CD8-positive, alpha-beta T cell (primary cell): ENCODE measurements at places on chromosomes 1 and 21.
A peak's percentile ranks its signal among the peaks of the same experiment; 100 is the strongest.

GRCh38 chr1:67740543-67740942, 55.5 kb downstream of the GADD45A start:
- DNase-seq = no peak

- no peak for DNase-seq
Measured at GRCh38 chr1:211009944-211010343, 124.0 kb downstream of the KCNH1 start.

- peak; percentile 50 for DNase-seq
Measured at GRCh38 chr21:38159355-38159754, 97.4 kb upstream of the KCNJ15 start.

GRCh38 chr1:193411714-193412113, 225.3 kb upstream of the B3GALT2 start:
- DNase-seq = peak; percentile 17

GRCh38 chr1:39575191-39576015, 1.2 kb downstream of the PABPC4 start:
- DNase-seq = peak; percentile 74

GRCh38 chr1:31751822-31752241, 12.3 kb downstream of the ADGRB2 start:
- no peak for DNase-seq

DNA sequence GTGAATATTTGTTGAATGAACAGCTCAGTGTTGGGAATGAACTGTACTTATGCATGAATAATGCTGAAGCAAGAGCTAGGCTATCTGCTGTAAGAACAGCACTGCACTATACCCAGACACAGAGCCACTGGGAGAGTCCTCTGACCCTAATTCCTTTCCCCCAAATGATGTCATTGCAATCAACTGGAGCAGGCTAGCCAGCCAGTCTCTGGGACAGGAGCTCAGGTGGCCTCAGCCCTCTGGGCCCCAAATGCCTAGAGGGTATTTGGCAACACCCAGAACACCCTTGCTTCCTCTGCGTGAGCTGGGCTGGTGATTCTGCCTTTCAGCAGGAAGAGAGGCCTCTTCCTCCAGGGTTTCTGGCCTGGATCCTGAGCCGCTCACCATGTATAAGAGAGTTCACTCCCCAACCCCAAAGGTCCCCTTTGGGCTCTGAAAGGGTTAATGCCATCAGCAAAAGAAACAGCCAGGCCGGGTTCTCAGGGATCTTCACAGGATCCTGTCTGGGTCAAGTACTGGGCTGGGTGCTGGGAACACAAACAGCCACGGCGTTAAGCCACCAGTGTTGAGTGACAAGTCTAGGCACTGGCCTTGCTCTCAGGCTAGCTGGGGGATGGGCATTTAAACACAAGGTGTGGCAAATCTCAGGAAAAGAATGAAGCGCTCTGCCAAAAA, 3.7 kb upstream of the PADI4 start:
- DNase-seq = no peak

DNA sequence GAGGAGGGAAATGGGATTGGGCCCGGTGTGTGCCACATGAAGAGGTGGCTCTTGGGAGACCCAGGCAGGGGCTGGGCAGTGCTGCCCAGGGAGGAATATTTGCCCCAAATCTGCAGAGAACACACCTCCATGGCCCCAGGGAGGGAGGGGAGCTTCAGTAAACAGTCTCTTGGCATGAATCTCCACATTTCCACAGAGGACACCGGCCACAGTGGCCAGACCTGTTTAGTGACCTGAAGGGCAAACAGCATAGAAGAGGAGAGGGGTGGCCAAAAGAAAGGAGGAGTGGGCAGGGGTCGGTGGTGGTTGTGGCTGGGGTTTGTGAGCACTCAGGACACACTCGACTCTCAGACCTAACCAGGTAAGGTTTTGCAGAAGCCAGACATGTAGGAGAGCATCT, 54.0 kb upstream of the IFFO2 start:
- DNase-seq = no peak

DNA sequence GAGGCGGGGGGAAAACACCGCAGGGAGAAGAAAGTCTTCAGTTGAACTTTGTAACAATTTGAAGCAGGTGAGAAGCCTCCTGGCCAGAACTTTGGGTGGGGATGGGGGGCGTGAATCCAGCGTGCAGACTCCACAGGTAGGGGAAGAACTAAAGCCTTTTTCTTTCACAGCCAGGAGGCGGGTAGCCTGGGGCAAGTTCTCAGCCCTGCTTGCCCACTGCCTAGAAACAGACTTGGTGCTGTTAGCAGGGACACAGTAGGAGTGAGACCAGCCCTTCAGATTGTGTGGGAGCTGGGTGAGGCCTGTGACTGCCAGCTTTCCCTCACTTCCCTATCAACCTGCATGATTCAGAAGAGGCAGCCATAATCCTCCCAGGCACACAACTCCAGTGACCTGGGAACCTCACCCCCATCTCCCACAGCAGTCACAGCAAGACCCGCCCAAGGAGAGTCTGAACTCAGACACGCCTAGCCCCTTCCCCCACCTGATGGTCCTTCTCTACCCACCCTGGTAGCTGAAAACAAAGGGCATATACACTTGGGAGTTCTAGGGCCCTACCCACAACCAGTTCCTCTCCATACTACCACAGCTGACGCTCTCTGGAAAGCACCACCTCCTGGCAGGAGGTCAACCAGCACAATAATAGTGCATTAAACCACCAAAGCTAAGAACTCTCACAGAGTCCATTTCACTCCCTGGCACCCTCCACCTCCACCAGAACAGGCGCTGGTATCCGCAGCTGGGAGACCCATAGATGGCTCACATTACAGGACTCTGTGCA, 83.5 kb upstream of the CDC42BPA start:
- DNase-seq = no peak

- DNase-seq = peak; percentile 86
Measured at GRCh38 chr1:243850452-243851256, 611 bp upstream of the AKT3 start.

GRCh38 chr1:33641104-33641830, 168.8 kb downstream of the ZSCAN20 start:
- DNase-seq = no peak

GRCh38 chr1:38394303-38394702, 347.7 kb upstream of the POU3F1 start:
- DNase-seq = no peak

- no peak for DNase-seq
Measured at GRCh38 chr1:53733975-53734649, 4.9 kb downstream of the GLIS1 start.

GRCh38 chr1:177366091-177366490, 195.3 kb downstream of the BRINP2 start:
- DNase-seq = no peak

- DNase-seq = no peak
Measured at GRCh38 chr21:45534636-45535331, 7.5 kb downstream of the SLC19A1 start.

DNA sequence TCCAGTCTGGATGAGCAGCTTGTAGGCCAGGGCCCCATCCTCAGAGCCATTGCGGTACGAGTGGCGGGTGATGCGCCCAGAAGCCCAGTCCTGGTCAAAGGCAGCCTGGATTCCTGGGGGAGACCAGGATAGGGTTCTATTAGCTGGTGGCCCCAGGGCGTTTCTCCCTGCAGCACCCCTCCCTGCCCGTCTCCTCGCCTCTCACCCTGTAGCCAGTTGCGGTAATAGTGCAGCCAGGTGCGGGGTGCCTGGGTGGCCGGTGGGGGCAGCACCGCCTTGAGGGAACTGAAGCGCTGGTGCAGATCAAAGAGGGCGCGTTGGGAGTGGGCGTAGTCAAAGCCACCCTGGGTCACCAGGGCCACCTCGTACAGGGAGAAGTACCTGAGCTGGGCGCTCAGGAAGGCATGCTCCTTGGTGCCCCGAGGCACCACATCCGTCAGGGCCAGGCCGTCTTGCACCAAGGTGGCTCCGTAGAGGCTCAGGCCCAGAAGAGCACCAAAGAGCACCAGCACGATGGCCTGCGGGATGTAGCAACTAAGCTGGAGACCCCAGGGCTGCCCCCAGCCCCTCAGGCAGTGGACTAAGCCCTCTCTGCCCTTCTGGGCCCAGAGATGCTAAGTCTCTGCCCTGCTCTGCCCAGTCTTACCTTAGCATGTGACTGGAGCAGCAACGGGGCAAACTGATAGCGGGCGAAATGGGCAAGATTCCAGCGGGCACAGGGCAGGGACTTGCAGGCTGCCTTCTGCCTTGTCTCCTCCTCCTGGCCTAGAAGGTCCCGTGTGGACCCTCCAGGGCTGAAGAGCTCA, 15.7 kb downstream of the PTCH2 start:
- DNase-seq = no peak

GRCh38 chr1:175604039-175604941, 139.1 kb downstream of the TNR start:
- no peak for DNase-seq

- DNase-seq = no peak
Measured at GRCh38 chr1:67005068-67005467, 48.9 kb downstream of the SLC35D1 start.
